ENCODE measurements at places on chromosomes 5 and 9. TPM values are rescaled to one million over a fixed set of nuclear protein-coding genes. Genes with fewer than 3 reads are reported as not detected.

PTGES gene
- 47.7 TPM for total RNA-seq

CTXN3 gene
- total RNA-seq: not detected

SLC36A3 gene
- not detected for total RNA-seq

NAIF1 gene
- 6.6 TPM for total RNA-seq
